ENCODE measurements at places on chromosomes 12 and 14.

GRCh38 chr12:106284358-106285105 lies 18.0 kb upstream of the TCP11L2 start:
- DNase-seq = no peak

- no peak for DNase-seq
These were observed 6.0 kb downstream of the ORAI1 start for GRCh38 chr12:121632069-121632970.

GRCh38 chr12:53218551-53219291 lies 11.7 kb upstream of the ITGB7 start:
- no peak for DNase-seq

GRCh38 chr12:62720661-62721330 lies 214.2 kb downstream of the PPM1H start:
- DNase-seq = peak; percentile 55

DNA sequence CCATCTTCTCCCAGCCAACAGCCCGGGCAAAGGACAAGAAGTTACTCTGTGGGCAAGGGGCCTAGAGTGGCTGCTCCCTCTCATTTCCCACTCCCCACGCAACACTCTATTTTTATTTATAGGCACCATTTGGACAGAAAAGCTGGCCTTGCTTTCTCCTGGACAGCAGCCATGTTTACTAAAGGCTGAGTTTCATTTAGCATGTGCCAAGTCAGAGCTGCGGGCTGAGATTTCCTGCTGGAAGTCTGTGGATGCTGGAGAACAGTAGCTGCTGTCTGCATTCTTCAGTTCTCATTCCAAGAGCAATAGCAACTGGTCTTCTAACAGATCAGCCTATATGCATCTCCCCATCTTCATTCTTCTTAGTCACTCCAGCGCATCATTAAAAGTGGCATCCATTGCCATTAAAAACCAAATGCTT lies 8.3 kb downstream of the COL2A1 start:
- peak; percentile 87 for DNase-seq

- no peak for DNase-seq
These were observed 9.4 kb upstream of the TCHP start for GRCh38 chr12:109890620-109891170.

- DNase-seq = no peak
These were observed 112.0 kb upstream of the RAP1B start for GRCh38 chr12:68498736-68499135.

DNA sequence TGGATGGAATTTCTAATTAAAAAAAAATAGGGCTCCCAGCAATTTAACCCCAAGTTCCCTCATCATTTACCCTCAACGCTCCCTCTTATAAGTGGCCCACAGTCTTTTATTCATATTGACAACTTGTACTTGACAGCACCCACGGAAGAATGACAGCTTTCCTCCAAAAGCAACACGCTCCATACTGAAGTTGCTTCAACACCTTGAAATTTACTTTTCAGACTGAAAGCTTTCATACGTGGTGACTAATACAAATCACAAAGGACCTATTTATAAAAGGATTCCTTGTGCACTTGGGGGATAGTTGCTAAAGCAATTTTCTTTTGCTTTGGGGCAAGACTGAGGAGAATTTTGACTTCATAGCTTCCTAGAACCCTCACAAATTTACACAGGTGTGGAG lies 1629.4 kb upstream of the SEL1L start:
- no peak for DNase-seq

- DNase-seq = no peak
These were observed 49.8 kb downstream of the NTN4 start for GRCh38 chr12:95740751-95741150.

DNA sequence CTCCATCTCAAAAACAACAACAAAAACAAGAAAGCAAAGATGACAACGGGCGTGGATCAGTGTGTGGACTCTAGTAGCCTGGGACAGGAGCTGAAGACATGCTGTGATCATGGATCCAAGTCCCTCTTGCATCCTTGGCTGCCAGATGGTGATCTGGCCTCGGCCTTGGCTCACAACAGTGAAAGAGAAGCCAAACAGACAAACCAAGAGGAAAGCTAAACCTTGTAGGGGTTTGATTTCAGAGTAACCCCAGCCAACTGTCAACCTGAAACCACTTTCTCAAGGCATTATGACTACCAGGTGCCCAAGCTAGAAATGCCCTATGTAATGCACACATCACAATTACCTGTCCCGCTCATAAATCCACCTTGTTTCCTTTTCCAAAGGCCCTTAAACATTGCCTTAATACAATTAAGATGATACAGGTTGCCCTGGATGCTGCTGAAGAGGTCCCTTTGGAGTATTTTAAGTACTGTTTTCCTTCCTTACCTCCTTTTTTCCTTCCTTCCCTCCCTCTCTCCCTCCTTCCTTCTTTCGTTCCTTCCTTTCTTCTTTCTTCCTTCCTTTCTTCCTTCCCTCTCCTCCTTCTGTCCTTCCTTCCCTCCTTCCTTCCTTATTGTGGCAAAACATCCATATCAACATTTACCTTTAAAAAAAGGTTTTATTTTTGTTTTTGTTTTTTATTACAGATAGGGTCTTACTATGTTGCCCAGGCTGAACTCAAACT lies 41.4 kb upstream of the NINJ2 start:
- no peak for DNase-seq
